ENCODE measurements at places on chromosomes 1 and 21. TPM values are rescaled to one million over a fixed set of nuclear protein-coding genes. Genes with fewer than 3 reads are reported as not detected.
A peak's percentile ranks its signal among the peaks of the same experiment; 100 is the strongest.

DNA sequence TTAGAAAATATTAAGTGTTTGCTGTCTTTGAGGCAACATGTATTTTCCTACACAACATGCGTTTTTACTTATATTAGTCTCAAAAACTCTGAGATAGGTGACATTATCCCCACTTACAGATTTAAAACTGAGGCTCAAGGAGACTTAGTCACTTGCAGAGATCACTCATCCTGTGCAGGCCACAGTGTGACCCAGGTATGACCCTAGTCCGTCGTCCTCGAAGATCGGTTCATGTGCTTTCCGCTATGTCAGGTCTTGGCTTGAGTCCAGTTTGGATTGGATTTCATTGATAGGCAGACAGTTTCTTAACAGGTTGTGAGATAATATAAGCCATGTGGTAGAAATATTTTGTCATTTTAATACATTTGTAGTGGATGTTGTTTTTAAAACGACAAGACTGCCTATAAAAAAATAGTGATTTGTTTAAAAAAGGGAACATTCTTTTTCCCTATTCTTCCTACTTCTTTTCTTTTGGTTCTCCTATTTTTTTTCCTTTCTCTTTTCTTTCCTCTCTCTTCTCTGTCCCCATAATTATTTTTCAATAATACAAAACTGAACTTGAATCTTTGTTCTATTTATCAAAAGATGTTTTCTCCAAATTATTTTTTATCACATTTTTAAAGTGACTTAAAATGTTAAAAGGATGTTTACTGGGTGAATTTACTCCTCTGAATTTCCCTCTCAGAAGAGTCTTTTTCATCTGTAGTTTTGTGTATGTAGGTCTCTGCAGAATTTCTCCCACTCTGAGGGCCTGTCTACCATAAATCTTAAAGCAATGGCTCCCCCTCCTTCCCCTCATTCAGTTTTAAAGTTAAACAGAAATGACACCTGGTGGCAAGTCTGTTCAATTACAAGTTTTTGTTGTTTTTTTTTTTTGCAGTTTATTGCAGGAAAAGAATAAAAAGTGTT is 81.8 kb downstream of the PHTF1 start:
- DNase-seq = peak; percentile 67

DNA sequence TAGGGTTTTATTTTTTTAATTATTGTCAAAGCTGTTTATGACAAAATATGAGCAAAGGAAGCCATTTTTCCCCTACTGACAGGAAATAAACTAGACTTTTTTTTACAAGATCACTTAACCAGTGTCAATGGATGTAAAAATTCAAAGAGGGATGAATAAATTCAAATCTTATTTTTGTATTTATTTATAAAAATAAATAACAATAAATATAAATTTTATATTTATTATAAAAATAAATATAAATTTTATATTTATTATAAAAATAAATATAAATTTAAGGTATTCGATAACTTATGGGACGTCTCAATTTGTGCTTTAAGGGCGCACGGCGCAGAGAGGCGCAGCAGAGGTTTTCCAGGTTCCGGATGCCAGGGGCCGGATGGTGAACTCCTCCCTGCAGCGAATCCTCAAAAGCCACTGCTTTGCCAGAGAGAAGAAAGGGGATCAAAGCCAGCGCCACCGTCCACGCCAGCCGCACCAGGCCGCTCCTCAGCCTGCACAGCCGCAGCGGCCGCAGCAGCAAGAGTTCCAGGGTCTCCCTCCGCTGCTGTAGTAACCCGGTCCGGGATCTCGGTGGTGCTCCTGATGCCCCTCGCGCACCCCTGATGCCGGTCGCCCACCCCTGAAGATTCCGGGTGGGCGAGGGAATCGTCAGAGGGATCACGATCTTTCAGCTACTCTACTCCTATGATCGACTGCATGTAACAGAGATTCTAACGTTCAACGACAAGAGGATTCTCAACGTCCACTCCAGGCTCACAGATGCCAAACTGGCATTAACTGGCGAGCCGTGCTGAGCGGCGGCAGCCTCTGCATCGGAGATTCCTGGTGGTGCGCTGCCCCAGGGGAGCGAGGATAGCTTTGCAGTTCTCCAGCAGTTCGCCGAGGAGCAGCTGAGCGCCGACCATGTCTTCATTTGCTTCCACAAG is 28.5 kb upstream of the RLF start:
- peak; percentile 39 for DNase-seq

DNA sequence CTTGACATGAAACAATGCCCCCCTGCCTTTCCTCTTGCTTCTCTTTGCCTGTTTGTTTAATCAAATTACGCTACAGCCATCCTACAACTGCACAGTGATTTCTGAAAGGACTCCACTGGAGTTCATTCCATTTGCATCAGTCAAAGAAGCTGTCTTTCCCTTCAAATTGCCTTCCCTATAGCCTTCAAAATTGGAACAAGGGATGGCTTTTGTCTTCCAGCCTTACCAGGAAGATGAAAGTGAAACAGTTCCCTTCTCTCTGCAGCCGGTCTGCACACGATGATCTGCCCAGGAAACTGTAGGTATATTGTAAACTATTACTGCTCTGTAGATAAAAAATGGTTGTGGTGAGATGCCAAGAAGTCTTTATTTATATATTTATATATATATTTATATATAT is 65.6 kb upstream of the ETS2 start:
- no peak for DNase-seq

- DNase-seq = peak; percentile 79
Observed at GRCh38 chr1:16009030-16009460, 5.0 kb downstream of the SRARP start.

- DNase-seq = no peak
Observed at GRCh38 chr1:88980870-88981269, 11.6 kb downstream of the KYAT3 start.

GRCh38 chr1:150515328-150516049 is at the start of gene FALEC:
FALEC (plus strand) TSS chr1:150515752.
- peak; percentile 99 for DNase-seq

GRCh38 chr1:230781594-230781993 is 34.4 kb downstream of the CAPN9 start:
- DNase-seq = no peak

- no peak for DNase-seq
Observed at GRCh38 chr1:158212320-158212719, 31.6 kb downstream of the CD1D start.

DNA sequence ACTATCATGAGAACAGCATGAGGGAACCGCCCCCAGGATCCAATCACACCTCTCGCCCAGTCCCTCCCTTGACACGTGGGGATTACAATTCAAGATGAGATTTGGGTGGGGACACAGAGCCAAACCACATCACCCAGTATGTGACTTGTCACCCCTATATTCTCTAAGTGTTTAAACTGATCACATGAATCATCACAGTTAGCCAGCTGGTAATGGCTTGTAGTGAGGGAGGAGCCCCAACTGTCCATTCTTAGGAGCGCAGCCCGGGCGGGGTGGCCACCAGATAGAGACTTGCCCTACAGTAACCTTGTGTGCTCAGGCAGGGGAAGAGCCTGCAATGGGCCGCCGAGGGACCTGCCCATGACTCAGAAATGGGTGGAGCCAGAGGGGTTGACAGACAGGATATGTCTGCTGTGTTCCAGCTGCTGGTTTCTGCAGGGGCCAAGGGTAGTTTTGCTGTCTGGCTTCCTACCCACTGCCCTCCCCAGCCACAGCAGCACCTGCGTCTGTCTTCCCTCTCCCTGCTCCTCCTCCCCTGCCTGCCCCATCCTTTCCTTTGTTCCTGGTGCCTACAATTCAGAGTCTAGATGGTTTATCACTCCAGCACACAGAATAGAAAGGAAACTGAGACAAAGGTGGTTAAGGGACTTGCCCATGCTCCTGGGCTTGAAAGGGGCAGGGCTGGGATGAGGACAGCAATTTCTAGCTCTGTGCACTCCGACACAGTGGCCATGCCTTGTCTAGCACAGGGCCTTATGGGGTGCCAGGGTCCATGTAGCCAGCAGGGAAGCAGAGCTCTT is 9.2 kb downstream of the ABCG1 start:
- DNase-seq = peak; percentile 88

The MOV10 gene
- total RNA-seq = 16.5 TPM
